Central memory CD8-positive, alpha-beta T cell (primary cell): ENCODE measurements at places on chromosomes 12 and 14.

GRCh38 chr12:68620519-68621471 lies 10.1 kb downstream of the RAP1B start:
- DNase-seq, result no peak

DNA sequence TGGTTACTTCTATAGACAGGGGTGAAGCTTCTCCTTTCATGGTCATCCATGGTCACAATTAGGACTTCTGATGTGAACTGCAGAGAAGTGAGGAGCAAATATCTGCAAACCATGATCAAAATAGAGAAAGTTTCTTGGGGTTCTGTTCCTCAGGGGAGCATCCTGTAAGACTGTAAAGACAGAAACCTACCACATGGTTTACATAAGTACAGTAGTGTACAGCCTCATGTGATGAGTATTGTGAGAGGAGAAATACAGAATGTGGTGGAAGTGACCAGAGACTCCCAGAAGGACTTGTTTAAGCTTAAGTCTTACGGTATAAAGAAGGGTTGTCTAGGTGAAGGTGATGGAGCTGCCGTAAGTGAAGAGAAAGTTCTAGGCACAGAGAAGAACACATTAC lies 484.7 kb downstream of the LRIG3 start:
- no peak for DNase-seq

GRCh38 chr12:51868821-51869495 lies 18.9 kb upstream of the ANKRD33 start:
- DNase-seq, result no peak

GRCh38 chr12:61220337-61220736 lies 1039.9 kb upstream of the USP15 start:
- no peak for DNase-seq

GRCh38 chr14:61178226-61179060 lies 102.7 kb downstream of the TMEM30B start:
- no peak for DNase-seq

DNA sequence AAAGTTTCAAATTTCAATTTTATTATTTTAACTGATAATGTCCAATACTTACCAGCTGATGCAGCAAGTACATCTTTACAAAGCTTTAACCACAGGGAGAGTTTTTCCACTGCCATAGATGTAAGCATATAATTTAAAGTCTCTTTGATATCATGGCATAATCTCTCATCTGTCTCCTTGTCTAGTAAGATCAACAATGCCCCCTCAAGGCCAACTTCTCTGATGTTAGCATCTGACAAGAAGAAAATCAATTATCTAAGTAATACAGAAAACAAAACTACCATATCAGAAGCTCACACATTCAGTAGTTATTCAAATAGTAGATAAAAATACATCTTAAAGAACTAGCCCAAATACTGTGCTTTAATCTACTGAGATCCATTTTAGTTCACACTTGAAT lies 94.2 kb downstream of the HEATR5A start:
- DNase-seq, result no peak

- DNase-seq, result no peak
Measured at GRCh38 chr14:34700622-34701130, 13.7 kb downstream of the CFL2 start.

GRCh38 chr14:29454026-29454693 lies 473.5 kb downstream of the PRKD1 start:
- no peak for DNase-seq

DNA sequence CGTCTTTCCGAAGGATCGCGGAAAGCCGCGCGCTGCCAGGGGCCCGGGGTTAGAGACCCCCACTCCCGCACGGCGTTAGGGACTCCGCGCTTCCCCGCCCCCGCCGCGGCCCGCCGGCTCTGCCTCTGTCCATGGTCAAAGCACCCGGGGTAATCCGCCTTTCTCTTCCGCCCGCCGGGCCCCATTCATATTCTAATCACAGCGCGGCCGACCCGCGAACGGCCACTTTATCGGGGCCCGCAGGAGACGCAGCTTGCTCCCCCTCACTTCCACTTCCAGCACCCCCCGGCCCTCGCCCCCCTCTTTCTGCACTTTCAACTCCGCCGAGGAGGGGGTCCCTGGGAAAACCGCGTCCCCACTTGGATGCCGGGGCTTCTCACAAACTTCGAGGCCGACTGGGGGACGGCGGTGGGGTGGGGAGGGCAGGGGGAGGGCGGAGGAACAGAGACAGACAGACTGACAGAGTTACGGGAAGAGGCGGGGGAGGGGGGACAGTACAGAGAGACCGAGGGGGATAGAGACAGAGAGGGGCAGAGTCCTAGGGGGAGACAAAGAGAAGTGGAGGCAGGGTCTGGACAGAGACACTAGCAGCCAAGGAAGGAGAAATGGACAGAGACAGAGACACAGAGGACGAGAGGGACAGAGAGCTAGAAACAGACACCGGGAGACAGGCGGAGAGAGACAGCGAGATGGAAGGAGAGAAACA lies 1.1 kb upstream of the RFX4 start:
- no peak for DNase-seq

DNA sequence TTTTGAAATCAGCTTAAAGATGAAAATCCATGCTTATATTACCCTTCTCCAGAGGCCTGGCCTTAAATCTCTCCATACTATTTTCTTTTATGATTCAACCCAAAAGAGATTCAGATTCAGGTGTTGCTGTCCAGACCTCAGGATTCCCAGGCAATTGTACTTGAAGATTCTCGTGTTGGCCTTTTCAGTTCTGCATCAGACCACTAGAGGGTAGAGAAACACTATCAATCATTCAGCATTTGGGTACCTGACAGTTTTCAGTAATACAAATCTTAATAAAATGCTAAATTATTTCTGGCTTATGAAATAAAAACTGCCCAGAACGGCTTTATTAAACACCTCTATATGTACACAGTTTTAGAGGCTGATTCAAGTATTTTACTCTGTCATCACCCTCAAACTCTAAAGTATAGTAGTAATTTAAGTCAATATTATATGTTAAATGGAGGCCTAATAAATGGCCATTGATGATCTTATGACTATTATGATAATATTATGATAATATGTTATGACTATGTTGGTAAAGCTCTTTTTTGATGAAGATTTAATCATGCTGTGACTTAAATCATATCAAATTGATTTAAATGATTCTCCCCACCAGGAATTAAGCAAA lies 301.1 kb downstream of the DUSP6 start:
- DNase-seq, result no peak

DNA sequence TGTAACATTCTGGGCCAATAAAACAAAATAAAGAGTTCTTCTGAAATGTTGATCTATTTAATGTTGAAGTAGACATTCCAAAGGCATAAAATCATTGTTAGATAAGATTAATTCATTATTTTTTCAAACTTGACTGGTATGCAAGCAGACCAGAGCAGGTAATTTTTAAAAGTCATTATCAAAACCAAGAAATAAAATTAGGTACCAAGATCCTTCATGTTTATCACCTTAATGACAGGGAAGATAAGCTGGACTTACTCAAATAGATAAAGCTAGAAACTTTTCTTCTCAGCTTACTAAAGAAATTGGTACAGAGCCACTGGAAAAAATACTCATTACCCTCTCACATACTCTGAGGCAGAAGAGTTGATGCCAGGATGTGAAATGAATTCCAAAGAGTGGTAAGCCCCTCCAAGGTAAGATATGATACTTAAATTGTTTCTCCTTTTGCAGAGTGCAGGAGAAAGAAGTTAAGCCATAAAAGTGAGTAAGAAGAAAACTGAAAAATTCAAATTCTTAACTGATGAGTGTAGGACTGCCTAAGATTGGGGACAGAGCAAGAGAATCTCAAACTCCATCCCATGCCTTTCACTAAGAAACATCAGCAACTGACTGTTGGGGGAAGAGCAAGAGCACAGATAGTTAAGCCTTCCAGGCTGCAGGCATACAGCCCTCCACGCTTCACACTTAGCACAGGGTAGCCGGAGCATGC lies 111.9 kb downstream of the SLC41A2 start:
- DNase-seq, result no peak

- DNase-seq, result no peak
Measured at GRCh38 chr14:100297320-100298300, 8.6 kb downstream of the SLC25A29 start.

DNA sequence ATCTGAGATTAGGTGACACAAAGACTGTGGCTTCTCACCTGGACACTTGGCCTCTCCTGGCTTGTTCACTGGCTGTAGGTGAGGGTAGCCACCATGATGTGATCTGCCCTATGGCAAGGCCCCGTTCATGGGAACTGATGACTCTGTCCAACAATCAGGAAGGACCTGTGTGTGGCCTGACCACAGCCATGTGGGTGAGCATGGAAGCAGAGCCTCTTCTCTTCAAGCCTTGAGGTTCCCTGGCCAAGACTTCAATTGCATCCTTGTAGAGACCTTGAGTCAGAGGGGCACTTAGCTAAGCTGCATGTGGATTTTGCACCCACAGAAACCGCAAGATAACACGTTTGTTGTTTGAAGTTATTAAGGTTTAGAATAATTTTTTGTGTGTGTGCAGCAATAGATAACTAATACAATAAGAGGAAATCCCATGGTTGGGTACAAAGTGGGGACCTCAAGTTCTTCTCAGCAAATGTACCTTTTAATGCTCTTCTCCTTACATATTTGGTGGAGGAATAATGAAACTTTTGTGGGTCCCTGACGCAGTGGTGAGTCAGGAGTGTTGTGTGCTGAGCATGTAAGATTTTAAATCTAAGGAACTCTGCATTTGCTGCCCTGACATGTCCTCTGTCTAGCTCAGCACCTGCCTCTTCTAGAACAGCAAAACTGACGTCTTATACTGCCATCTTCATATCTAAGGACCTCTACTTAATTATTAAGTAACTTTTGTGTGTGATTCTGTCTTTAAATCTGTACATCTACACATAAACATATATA lies 27.5 kb upstream of the PLEKHG7 start:
- no peak for DNase-seq

DNA sequence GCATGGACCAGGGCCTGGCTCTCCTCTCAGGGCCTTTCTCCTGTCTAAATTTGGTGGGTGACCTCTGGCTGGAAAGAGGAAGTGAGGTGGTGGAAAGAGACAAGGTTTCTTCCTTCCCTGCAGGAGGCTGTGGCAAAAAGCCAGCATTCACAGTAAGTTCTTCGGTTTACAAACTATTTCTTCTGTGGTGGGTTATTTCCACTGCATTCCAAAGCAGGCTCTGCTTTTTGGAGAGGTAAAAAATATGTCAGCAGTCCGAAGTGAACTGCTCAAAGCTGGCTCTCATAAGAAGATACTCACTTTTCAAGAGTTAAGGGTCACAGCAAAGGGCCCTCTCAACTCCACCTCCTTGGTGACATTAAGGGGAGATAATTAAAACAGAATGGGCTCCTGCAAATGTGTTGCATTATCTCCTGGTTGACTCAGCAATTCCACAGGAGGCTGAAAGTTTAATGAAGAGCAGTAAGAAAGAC lies 48.9 kb upstream of the POC1B start:
- DNase-seq, result no peak

- no peak for DNase-seq
Measured at GRCh38 chr12:123134826-123135225, 16.1 kb downstream of the PITPNM2 start.

DNA sequence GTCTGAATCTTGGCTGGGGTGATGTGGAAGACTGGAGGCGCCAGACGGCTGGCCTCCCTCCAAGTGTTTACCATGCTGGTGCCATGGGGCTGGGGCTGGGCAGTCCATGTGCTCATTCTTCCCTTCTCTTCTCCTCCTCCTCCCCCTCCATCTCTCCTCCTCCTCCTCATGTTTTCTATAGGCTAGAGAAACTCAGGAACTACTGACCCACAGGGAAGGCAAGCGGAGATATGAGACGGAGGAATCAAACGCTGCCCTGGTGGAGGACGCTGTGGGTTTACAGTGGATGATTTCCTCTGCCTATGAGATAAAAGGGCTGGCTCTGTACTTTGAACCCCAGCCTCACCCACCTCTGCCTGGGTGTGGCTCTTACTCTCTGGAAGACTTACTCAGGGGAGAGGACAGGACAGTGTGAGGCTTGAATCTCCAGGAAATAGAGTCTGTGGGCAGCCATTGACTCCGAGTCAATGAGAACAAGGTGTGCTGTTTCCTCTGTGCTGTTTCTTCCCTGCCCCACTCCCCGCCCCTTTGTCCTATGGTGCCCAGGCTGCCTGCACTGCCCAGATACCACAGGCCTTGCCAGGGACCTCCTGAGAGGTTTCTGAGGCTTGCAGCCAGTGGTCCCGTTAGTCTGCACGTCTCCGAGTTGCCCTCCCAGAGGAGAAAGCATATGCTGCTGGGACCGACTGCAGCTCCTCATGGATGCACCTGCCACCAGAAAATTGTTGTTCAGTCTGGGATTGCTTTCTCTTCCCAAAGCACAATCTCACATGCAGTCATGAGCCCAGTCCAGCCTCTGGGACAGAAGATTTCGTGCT lies 132.6 kb upstream of the ARHGAP5 start:
- no peak for DNase-seq

DNA sequence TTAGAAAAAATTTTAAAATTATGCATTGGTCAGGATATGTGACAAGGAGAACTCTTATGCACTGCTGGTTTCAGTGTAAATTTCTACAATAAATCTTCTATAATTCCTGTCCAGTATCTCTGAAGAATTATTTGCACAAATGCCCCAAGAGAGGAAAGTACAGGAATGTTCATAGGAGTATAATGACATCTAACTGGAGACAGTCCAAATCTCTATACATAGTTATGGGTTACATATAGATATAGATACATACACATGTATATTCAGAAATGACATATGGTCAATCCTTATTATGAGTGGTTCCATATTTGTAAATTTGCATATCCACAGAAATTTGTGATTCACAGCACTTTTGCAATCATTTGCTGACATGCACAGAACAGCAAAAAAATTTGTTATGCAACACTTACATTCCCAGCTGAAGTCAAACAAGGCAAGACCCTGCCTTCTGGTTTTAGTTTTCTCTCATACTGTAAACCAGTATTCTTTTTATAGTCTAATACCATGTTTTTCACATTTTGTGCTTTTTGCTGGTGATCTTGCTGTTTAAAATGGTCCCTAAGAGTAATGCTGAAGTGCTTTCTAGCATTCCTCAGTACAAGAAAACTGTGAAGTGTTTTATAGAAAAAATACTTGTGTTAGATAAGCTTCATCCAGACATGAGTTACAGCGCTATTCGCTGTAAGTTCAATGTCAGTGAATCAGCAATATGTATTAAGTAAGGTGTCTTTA lies 103.8 kb downstream of the SLC16A7 start:
- no peak for DNase-seq

DNA sequence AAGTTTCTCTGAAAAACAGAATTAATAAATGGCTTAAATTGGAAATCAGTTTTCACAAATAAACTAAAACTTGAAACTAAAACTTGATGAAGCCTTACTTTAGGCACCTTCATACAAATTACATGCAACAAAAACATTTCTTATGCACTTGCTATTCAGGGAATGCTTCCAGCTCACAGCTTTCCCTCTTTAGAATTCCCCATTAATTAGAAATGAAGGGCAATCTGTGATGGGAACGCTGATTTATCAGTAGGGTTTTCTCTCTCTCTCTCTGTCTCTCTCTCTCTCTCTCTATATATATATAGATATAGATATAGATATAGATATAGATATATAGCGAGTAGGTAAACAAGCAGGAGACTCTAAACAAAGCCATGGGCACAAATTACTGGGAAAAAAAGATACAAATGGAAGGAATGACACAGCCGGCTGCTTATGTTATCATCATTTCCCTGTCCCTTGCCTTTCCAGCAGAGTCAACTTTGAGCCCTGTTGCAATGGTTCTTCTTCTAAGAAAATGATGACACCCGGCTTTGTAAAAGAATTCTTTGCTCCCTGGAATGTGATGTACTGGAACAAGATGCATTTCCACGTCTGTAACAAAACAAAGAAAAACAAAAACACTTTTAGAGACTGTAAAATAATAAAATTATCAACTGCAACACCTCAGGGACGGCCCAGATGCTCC lies 1121.6 kb upstream of the TMEM132C start:
- no peak for DNase-seq
